ENCODE measurements at places on chromosomes 16 and 17.

DNA sequence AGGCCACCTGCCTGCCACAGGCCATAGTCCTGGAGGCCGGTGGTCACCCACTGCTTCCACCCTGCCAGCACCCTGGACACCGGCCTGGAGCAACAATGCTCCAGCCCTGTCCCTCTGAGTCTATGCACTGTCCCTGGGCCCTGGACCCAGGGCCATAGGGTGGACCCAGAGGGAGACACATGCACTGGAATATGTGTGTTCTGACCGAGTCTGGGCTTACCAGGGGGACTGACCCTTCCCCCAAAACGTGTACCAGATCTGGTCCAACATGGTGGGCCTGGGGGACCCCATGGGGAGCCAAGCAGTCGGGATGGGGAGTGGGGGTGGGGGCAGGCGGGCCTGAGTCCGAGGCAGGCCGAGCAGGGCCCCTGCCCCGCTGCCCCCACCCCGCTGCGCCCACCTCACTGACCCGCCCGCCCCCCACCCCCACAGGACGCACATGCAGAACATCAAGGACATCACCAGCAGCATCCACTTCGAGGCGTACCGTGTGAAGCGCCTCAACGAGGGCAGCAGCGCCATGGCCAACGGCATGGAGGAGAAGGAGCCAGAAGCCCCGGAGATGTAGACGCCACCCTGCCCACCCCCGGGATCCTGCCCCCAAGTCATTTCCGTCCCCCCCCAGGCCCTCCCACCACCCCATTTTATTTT is 357.4 kb downstream of the SEC14L1 start:
- no peak for DNase-seq

DNA sequence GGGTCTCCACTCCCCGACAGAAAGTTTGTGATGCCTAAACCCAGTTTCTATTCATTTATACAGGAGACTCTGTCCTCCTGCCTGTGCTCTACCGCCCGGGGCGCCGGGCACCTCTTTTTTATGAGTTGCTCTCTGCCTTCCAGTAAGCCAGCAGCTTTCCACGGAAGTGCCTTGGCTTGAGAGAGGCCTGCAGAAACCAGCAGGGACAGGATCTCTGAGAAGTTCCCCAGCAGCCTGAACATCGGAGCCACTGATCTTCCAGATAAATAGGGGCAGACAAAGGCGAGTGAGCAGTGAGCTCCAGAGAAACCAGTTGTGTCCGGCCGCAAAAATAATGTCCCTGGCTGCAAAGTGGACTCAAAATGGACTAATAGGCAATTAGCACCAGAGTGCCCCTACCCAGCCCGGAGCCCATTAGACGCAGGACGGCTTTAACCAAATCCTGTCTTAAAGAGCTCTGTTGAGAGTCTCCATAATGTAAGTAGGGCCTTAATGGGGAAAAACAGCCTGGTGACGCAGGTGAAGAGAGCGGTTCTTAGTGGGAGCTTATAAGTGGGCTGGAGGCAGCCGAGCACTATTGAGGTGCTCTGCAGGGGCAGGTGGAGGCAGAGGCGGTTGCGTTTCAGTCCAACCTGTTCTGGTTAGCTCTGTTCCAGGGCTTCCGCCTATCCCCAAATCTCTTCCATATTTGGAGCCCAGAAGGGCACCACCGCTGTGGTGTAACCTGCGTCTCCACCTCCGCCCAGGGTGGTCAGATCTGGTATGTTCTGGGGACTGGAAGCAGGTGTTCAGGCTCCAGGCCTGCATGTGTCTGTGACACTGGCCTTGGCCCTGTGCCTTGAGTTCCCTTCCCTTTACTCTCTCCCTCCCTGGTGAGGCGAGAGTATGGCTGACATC is 74.1 kb downstream of the NT5M start:
- no peak for DNase-seq

DNA sequence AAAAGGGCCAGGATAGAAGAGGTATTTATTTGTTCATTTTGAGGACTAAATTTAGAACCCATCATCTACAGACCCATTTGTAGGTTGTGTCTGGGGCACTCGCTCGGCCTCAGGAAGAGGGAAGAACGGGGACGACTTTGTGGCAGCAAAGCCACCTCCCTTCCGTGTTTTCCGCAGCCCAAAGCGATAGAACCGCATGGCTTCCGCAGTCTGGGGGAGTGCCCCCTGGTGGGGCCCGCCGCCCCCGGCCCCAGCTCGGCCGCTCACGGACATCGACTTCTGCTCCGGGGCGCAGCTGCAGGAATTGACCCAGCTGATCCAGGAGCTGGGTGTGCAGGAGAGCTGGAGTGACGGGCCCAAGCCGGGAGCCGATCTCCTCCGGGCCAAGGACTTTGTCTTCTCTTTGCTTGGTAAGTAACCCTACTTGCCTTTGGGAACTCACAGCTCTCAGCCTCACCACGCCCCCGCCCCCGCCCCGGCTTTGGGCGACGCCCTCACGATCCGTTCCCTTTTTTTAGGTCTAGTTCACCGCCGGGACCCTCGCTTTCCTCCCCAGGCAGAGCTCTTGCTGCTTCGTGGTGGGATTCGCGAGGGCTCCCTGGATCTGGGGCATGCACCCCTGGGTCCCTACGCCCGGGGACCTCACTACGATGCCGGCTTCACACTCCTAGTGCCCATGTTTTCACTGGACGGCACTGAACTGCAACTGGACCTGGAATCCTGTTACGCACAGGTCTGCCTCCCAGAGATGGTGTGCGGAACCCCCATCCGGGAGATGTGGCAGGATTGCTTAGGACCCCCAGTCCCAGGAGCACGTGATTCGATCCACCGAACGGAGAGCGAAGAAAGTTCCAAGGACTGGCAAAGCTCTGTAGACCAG is 681 bp downstream of the TMEM102 start:
- DNase-seq = peak; percentile 38

DNA sequence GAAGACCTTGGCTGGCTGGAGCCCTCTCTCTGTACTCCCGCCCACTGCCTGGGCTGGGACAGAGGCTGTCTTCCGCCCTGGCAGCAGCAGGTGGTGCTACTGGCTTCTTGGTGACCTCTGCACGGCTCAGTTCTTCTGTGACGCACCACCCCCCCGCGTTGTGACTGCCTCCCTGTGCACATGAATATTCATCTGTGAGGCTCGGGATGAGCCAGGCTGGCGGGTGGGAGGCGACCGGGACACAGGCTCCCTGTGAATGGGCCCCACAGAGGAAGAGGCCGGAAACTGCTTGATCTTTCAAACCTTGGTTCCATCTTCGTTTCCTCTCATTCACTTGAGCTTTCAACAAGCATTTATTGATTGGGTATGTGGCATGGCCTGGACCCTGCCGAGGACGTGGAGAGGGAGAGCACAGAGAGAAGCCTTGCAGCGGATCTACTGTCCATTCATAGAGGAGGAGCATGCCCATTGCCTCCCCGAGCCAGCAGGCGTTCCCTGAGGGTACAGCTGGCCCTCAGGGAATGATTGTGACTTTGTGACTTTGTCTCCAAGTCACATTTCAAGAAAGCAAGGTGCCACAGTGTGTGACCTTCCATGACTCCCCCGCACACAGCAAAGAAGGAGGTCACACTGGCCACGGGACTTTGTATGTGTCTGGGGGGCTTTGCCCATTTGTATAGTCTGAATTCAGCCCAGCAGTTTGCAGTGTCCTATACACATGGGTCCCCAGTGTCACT is 45.0 kb downstream of the B9D1 start:
- DNase-seq = no peak

DNA sequence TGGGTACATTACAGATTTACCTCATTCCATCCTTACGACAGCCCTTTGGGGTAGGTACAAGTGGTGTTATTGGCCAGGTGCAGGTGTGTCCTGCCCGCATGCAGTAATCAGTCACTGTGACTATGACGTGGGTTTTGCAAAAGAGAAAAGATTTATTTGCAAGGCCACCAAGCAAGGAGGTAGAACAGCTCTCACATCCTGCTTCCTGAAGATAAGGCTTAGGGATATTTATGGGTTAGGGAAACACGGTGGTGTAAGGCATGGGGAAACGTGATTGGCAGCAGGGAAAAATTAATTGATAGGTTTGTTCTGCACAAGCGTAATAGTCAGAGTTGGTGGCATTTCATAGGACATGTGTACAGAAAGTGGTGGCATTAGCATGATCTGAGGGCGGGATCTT is 214.8 kb downstream of the PARN start:
- DNase-seq = no peak

DNA sequence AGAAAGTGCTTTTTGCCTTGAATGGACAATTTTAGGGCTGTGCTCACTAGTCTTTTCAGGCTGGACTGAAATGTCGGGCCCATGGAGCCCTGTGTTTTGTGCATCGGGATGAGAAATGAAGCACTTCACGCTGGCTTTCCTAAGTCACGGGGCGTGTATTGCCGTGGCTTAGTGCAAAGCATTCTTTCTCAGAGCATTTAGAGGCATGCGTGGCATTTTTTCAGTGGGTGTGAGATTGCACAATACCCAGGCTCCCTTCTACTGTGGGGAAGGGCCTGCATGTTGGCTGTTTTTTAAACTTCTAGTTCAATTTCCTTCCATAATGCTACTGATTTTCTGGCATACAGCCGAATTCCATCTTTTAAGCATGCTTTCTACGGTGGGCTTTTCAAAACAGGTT is 12.6 kb upstream of the POLR3E start:
- DNase-seq = no peak

- DNase-seq = no peak
Measured at GRCh38 chr16:5971924-5972323, 874.3 kb upstream of the EEF2KMT start.

DNA sequence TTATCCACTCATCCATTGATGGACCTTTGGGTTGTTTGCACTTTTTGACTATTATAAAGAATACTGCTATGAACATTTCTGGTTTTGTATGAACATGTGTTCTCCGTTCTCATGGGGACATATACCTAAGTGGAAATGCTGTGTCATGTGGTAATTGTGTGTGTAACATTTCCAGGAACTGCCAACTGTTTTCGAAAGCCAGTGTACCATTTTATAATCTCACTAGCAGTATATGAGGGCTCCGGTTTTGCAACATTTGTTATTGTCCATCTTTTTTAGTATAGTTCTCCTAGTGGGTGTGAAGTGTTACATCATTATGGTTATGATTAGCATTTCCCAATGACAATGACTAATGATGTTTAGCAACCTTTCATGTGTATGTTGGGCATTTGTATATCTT is 5.1 kb upstream of the TRIM25 start:
- DNase-seq = no peak

DNA sequence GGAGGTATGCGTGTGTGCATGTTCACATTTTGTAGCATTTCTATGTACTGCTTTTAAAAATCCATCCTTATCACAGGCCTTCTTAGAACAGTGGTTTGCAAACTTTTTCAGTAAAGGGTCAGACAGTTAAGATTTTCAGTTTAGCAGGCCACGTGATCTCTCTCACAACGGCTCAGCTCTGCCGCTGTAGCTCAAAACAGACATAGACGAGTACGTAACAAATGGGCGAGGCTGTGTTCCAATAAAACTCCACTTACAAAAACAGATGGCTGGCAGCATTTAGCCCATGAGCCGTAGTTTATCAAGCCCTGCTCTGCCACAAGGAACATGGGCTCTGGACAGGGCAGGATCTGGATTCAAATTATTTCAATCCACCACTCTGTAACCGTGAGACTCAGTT is 141.8 kb downstream of the XYLT1 start:
- DNase-seq = no peak

GRCh38 chr17:76345377-76345974 is 8.2 kb downstream of the PRPSAP1 start:
- DNase-seq = no peak

GRCh38 chr16:58366247-58367031 is 25.8 kb upstream of the GINS3 start:
- DNase-seq = no peak

- no peak for DNase-seq
Measured at GRCh38 chr16:66970775-66971720, 10.0 kb downstream of the CES3 start.

GRCh38 chr17:4956493-4957061 is 5.7 kb downstream of the ENO3 start:
- no peak for DNase-seq

GRCh38 chr17:41413982-41414381 is 10.4 kb downstream of the KRT37 start:
- no peak for DNase-seq

DNA sequence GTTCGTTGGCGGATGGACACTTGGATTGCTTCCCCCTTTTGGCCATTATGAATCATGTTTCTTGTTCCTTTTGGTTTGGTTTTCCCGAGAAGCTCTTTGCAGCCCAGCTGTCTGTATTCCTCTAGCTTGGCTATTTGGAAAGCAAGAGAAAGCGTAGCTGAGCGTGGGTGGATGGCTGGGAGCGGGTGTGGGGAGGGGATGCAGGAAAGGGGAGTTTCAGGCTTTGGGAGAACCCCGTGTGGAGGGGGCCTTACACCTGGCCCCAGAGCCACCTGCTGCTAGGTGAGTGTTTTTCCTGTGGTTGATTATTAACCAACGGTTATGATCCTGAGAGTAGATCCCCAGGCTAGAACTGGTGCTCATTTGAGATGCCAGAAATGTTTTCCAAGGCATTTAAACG is 103.7 kb downstream of the RAP1GAP2 start:
- DNase-seq = no peak

DNA sequence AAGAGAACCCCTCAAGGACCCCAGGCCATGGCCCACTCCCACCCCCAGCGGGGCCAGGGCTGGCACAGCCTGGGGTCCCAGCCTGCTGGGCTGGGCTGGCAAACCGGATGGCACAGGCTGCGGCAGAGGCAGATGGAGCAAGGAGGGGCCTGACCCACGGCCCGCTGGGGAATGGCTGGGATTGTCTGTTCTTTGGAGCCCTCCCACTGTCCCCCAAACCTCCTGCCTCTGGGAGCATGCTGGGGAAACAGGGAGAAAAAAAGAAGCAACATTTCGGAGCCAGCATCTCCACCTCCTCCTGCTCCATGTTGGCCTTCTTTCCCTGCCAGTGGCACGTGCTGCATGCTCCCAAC is 37.1 kb upstream of the LHX1 start:
- no peak for DNase-seq

DNA sequence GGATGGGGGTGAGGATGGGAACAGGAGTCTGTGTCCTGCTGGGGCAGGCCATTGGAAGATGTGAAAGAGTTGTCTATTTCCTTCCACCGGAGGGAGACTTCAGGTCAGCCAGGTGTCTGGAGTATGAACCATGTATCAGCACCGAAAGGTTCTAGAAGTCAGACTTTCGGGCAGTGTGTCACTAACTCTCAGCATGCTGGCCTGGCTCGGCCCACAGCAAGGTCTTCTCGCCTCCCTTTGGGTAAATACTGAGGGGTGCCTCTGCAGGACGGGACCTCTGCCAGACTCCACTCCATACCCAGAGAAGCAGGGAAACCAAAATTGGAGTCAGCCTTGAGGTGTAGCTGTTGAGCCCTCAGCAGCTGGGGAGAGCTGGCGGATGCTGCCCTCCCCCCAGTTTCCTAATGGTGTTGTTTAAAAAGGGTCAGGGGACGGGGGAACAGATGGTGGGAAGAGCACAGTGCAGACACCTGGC is 507 bp downstream of the CIITA start:
- DNase-seq = no peak

- DNase-seq = no peak
Measured at GRCh38 chr16:61419791-61420190, 616.4 kb downstream of the CDH8 start.

Measured in stimulated activated CD8-positive, alpha-beta memory T cell treated with anti-CD3 and anti-CD28 coated beads, Interleukin-15, amount 100 ng/mL, for 4 hours (primary cell).